ENCODE measurements at places on chromosomes 16 and 17.

GRCh38 chr17:32192379-32192778 is 50.1 kb downstream of the RHOT1 start:
- no peak for DNase-seq

- DNase-seq: no peak
These were observed 10.7 kb downstream of the GFOD2 start for GRCh38 chr16:67708368-67708771.

DNA sequence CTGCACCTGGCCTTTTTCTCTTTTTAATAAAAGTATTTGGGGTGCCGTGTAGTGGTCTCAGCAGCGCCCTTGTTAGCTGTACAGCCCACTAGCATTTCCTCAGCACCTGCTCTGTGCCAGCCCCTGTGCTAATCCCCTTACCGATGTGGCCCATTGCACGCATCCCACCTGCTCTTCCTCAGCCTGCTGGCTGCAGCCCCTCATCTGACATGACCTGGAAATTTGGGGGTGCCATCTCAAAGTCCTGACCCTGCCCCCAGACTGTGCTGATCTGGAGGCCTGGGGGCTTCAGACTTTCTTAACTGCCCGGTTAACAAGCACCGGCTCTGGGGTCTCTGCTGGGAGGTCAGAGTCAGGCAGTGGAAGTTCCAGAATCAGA is 10.4 kb downstream of the GPRC5C start:
- DNase-seq: no peak

DNA sequence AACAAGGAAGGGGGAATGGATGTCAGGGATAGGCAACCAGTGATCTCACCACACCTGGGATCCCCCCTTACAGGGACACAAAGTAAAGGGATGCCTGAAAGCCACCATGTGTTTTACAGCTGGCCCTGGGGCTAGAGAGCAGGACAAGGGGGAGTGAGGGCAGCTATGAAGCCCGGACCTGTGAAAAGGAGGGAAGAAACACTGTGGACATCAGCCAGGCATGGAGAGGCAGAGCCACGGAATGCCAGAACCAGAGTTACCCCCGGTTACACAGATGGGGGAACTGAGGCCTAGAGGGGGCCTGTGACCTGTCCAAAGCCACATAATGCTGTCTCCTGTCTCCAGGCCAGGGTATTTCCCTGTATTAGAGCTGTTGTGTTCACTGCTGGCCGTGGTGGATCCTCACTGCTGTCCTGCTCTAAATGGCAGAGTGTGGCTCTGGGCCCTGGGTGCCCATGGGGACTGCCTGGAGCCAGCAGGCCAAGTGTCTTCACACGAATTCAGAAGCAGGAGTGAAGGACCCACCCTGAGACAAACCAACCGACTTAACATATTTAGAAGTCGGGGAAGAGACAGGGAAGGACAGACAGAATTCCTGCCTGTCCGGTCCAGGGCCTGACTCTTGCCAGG is 29.7 kb upstream of the ITGA3 start:
- no peak for DNase-seq

DNA sequence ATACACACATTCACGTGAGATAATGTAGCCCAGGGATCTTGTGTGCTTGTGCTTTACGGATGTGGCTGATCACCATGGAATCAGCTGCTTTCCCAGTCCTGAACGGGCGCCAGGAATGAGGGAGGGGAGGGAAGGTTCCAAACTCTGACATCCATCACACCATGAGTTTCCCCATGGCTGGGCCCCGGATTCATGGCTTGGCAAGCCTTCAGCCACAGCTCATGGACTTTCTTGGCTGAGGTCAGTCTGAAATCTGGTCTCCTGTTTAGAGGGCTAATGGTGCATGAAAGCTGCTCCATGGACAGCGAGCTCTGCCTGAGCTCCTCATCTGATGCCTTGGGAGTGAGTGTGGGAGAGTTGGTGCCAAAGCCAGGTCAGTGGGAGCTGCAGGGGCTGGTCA is 767.6 kb upstream of the EEF2KMT start:
- no peak for DNase-seq

- DNase-seq: no peak
These were observed 16.5 kb downstream of the ZP2 start for GRCh38 chr16:21194771-21195301.

DNA sequence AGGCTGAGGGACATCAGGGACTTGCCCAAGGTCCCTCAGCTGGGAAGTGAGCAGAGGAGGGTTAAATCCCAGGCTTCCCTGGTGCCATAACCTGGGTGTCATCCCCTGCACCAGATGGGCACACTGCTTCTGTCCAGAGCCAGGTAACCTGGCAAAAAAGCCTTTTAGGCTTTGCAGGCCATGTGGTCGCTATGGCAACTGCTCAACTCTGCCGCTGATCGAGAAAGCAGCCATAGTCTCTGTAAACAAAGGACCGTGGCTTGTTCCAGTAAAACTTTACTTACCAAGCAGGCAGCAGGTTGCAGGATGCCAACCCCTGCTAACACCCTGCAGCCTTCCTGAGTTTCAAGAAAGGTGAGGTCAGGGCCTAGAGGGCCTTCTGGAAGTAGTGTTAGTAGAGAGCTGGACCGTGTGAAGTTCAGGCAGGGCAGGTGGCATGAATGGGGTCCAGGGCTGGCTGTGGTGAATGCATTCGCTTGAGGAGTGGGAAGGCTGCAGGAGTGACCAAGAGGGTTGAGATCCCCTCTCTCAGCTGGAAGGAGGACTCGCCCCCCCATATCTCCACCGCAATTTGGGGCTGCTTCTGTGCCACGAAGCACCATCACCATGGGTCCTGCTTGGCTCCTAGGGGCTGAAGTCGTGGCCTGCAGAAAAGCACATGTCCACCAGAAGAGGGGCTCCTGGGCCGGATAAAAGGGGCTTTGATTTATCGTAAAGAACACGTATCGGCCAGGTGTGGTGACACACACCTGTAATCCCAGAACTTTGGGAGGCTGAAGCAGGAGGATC is 91.3 kb downstream of the SOCS1 start:
- DNase-seq: no peak

GRCh38 chr16:31480851-31481536 is 1.9 kb upstream of the SLC5A2 start:
- DNase-seq: no peak

DNA sequence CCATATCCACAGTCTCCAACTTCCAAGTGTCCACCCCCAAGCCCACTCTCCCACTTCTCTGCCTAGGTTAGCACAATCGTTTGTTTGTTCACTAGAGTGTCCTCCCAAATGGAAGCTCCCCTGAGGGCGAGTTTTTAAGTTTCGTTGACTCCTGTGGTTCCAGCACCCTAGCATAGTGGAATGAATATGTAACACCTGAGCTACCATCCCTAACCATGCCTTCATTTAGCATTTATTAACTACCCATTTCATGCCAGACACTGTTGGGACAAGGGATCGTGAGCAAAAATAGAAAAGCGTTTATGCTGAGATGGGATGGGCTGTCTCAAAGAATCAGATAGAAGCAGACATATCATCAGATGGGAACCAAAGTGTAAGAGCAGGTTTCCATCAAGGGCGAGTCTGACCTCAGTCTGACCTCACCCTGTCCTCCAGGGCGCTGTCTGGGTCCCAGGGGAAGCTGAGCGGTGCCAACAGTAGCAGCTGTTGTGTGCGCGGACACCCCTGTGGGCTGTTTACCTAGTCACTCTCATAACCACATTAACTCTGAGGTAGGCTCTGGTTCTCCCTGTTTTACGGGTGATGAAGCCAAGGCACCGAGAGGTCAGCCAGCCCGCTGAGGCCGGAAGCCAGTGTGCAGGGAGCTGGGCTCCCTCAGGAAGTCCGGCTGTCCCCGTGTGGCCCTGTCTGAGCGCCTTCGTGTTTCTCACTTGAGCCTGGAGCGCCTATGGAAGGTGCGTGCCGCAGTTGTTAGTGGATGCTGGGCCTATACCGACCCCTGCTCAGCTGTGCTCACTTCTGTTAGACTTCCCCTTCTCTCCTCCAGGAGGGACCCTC is 6.2 kb downstream of the CNP start:
- DNase-seq: no peak

DNA sequence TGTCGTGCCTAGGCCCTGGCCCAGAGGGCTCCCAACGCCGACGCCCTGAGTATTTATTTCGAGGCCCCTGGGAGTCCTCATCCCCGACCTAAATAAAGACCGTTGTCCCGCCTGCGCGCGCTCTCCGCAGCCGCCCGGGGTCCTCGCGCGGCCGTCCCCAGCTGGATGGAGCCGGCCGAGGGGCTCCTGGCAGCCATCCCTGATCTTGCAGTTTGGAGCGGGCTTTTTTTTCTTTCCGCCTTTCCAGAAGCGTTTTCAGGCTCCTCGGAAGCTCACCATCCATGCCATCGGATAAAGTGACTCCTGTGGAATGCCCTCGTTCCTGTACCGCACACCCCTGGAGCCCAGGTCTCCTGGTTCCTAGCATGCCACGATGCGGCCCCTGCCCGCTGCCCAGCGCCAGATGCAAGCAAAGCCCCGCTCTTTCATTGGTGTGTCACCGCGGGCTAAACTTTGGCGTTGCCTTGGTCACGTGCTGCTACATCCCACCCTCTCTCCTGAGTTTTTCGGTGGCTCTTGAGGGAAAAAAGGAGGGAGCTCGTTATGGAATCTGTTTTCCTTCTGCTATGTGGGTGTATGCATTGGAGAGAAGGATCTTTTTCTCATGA is 716 bp downstream of the TMEM94 start:
- no peak for DNase-seq

- no peak for DNase-seq
These were observed 3.5 kb upstream of the ITGAE start for GRCh38 chr17:3804503-3804931.

- DNase-seq: no peak
These were observed 161.1 kb downstream of the STX8 start for GRCh38 chr17:9414471-9414870.

GRCh38 chr17:17179371-17179827 is 26.7 kb downstream of the PLD6 start:
- DNase-seq: no peak

DNA sequence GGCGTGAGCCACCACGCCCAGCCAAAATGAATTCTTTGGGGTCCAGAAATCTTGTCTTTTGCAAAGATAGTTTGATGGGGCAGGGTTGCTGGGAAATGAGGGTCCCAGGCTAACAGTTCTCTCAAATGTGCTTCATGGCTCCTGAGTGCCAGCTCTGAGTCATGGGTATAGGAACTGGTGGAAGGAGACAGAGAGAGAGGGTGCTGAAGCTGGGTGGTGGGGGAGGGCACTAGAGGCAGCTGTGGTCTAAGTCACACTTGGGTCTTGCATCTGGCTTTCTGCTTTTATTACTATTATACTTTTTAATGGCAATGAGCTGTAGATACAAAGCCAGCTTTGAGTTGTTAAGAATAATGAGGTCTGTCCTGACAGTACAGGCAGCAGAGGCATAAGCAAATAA is 54.6 kb downstream of the PRKCA start:
- no peak for DNase-seq

DNA sequence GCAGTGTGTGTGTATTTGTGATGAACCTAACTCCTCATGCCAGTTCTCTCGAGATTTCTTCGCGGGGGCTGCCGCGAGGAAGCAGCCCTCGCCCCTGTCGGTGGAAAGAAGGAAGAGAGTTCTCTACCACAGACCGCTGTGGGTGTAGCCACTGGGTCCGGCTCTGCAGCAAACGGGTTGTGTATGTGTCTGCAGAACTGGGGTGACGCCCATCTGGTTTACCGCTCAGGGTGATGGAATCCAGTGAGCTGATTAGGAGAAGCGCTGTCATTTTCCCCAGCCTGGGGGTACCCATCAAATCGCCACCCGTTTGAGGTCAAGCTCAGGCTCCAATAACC is 7.7 kb downstream of the CORO6 start:
- peak; percentile 58 for DNase-seq

GRCh38 chr17:52027620-52028295 is 130.8 kb downstream of the CA10 start:
- no peak for DNase-seq

DNA sequence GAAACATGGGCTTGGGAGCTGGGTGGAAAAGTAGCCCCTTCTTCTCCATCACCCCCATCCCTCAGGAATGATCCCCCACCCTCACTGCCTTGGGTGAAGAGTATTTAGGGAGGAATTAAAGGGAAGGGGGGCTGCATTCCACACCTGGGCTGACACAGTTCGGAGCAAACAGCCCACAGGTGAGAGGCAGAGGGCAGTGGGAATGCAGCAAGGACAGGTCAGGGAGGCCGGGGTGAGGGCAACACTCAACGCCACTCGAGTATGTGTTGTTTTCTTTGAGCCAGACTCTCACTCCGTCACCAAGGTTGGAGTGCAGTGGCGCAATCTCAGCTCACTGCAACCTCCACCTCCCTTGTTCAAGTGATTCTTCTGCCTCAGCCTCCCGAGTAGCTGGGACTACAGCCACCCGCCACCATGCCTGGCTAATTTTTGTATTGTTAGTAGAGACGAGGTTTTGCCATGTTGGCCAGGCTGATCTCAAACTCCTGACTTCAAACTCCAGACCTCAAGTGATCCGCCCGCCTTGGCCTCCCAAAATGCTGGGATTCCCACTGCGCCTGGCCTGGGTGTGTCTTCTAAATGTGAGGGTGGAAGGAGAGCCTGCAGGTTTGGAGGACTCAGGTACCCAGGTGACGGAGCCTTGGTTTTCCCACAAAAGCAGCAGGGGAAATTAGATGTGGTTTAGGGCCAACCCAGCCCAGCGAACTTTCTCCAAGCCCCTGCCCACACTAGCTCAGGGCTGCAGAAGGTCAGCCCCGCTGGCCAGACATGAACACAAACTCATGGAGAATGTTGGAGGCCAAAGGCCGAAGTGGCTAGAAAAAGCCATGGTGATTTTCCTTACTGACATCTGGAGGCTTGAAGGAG is 21.2 kb upstream of the ITGA3 start:
- DNase-seq: no peak

DNA sequence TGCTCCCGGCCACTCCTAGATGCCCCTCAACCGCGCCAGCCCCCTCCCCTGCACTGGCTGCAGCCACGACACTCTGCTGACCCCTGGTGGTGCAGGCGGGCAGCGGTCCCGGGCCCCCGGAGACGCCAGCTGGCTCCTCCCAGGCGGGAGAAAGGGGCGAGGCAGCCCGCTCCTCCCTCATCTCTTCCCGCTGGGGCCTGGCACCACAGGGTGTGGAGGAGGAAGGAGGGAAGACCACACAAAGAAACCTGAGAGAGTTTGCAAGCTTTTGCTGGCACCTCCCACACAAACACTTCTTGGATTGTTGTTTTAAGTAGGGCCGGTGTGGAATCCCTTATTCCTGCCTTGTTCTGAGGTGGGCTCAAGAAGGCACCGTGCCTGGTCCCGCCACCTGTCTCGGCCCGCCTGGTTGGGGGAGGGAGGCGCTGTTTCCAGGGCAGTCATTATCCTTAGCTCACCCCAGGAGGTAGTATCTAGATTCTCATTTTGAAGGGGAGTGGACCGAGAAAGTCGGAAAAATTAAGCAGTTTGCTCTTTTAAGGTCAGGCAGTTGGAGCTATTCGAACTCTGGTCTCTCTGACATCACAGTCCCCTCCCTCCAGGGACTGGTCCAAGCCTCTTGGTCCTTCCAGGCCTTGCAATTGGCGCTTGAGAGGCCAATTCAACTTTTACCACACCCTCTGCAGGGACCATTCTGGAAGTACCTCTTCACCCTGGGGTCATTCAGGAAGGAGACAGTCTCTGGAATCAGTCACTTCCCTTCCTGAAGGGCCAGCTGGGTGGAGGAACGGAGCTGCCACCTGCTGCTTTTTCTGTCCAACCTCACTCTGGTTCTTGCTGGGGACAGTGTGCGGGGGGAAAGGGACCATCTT is 959 bp upstream of the ANKRD13B start:
- peak; percentile 71 for DNase-seq

Data from T-helper 17 cell (primary cell).